ENCODE measurements at places on chromosomes 12 and 14.
A peak's percentile ranks its signal among the peaks of the same experiment; 100 is the strongest.

DNA sequence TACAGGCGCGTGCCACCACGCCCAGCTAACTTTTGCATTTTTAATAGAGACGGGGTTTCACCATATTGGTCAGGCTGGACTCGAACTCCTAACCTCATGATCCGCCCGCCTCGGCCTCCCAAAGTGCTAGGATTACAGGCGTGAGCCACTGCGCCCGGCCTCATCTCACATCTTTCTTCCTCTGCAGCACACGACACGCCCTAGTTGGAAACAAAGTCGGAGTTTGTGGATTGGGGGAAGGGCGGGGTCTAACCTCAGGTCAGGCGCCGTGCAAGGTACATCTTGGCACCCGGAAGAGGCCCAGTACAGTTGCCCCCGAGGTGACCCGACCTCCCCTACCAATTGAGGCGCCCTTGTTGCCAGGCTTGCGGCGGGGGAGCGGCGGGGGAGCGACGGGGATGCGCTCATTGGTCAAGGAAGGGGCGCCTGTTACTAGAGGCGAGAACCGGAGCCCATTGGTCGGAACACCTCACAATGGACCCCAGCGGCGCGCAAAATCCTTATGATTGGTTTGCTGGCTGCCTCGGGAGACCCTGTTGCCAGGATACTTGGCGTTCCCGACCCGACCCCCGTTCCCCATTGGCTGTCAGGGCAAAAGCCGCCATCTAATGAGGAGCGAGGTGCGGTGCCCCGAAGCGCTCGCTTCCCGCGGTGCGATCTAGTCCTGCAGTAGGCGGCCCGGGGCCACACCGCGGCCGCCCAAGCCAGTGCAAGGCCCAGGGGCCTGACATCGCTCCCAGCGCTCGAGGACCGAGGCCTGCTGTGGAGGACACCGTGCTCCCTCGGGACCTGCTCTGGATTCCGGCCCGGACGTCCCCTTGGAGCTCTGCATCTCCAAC lies at the start of gene REC8:
REC8 (plus strand) TSS at position 659 of the 839 bp plus-strand sequence. CDS start 473 bp downstream, outside the sequence.
- DNase-seq = peak; percentile 100

GRCh38 chr12:50043308-50043707 lies 14.1 kb upstream of the ASIC1 start:
- DNase-seq = no peak

- DNase-seq = no peak
These were observed 99.0 kb upstream of the PKP2 start for GRCh38 chr12:32995623-32996022.

- no peak for DNase-seq
These were observed 116.6 kb upstream of the FAR2 start for GRCh38 chr12:29032446-29032845.

DNA sequence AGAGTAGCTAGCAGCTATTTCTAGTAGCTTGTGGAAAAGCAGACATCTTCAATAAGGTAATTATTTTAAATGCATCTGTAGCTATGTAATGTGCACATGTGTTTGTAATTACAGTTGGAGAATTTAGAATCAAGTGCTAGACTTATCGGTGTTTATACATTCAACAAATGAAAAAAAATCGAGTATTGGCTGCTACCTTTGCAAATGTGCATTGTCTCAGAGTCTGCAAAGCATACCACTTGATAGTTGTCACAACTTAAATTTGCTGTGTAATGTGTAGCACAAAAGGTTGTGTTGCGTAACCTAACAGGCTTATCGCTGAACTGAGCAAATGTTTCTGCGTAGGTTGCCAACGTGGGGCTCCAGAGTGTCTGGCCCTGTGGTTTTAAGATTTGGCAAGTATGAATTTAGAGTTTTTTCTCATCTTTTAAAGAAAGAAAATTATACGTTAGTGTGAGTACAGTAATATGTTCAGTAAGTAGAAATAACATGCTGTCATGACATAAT lies 44.3 kb downstream of the TMTC2 start:
- no peak for DNase-seq

Data from NCI-H2171 treated with DMSO at 0.1 percent for 48 hours (cell line).